ENCODE measurements at places on chromosomes 2 and 18.

GRCh38 chr2:161419638-161420190 lies 3.6 kb downstream of the TBR1 start:
- DNase-seq: no peak

GRCh38 chr2:217530392-217531090 lies 472.3 kb downstream of the TNS1 start:
- DNase-seq: no peak

DNA sequence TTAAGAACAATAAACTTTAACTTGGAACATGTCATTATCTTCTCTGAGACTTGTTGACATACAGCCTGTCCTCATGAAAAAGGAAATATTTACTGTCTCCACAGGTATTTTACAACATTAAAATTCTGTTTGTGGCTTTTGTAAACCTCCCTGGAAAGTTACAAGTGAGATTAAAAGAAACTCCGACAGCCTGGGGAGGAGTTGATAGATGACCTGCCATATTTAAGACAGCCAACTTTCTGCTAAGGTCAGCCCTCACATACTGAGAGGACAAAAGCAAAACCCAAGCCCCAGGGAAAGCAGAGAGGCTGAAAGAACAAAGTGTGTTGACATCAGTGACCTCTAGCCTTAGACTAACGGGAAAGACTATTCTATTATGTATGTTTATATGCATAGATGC lies 350.2 kb downstream of the RIT2 start:
- no peak for DNase-seq

GRCh38 chr2:57376985-57377384 lies 669.6 kb upstream of the VRK2 start:
- no peak for DNase-seq

DNA sequence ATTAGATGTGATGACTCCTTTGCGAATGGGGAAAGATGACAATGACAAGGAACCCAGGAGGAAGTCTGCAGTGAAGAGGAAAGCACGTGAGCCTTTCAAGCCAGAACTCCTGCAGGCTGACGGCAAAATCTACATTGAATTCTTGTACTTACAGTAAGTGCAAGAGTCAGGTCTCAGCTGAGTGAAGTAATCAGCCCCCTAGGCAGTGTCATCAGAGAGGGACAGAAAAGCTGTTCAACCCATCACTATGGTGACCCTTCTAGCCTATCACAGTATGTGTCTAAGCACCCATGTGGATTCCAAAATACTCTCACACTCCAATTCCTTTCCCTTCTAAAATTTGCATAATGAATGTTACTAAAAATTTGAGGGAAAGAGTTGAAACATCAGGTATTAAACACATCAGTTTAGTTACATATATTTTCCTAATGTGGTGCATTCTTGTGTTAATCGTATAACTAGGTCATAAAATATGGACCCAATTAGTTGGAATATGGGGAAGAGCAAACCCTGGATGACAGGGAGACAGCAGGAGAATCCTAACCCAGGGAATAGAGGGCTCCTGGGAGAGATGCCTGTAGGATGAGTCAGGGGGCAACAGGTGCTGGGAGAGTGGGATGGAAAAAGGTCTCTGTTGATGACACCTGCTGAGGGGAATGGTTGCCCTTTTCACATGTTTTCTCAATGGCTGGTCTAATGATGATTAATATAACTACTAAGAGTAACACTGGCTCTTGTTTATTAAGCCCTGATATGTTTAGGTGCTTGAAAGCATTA lies 39.5 kb downstream of the VWC2L start:
- no peak for DNase-seq

DNA sequence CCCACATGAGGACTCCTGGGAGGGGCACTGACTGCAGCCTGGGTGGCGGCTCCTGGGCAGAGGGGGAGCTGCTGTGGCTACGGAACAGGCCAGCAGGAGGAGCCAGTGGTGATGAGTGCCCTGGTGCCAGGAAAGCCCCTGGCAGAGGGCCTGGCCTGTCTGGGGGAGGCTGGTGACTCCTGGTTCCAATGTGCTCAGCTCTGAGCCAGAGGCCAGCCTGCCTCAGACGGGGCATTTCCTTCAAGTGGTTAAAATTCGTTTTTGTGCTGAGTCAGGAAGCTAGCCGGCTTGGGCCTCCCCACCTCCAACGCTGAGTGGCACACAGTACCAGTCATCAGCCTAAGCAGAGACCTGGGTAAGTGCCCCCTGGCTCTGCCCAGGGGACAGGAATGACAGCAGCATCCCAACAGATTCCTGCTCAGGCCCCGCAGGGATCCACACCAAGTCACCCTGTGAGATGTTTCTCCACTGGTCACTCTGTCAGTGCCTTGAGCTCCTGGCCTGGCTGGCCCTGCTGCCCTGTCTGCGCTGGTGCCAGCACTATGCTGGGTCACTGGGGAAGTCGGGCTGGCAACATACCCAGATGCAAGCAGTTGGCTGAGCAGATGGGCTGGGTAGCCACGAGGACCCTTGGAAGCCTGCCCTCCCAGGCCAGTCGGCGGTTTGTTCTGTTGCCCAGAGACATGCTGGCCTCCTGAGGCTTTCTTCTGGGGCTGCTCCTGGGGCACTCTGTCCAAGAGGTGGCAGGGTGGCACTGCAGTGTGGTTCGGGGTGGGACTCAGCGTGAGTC lies 7.1 kb upstream of the KLF11 start:
- no peak for DNase-seq

DNA sequence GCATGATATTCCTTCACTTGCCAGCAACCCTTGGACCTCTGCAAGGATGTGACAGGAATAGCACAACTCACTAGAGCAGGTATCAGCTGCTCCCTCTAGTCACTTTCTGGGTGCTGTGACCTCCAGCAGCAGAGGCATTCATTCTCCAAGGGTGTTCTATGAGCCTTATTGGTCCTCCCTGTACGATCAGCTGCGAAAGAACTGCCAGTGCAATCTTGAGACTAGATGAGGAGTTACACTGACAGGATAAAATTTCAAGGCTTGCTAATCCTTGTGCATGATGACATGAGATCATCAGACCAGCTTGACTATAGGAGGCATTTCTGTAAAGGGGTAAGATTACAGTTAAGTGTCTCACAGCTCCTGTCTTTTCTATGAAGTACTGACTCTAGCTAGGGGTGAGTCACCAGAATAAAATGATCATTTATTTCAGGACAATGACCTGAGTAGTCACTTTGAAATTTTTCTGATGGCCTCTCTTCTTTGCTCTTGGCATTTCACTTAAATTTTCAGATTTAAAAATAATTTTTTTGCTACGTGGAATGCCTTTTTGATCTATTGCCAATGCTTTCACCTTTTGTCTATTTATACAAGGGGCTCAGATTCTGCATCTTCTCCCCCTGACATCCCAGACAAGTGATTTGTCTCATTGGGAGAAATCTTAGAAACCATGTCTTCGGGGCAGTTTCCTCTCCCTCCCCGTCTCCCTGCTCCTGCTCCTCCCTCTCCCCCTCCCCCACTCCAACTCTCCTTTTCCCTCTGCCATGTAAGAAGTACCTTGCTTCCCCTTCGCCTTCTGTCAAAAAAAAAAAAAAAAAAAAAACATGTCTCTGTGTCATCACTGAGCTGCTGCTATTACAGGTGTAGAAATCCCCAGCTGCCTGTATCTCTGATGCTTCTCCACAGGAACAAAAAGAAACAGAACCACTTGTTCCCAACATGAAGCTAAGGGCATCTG lies 49.2 kb upstream of the FRZB start:
- no peak for DNase-seq

- no peak for DNase-seq
These were observed 172.9 kb upstream of the SIX3 start for GRCh38 chr2:44768438-44769236.

DNA sequence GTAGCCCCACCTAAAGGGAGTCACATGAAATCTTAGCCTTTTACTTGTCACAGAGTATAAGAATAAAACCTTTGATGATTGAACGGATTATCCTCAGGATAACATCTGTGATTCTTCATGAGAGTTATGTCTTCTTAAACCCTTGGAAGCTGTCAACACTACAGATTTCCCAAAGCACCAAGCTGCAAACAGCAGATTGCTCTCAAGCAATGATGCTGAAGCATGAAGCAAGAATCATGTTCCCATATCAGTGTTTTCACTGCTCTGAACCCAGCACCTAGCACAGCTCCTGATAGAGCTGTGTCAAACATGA lies 47.6 kb upstream of the CELF4 start:
- DNase-seq: no peak

DNA sequence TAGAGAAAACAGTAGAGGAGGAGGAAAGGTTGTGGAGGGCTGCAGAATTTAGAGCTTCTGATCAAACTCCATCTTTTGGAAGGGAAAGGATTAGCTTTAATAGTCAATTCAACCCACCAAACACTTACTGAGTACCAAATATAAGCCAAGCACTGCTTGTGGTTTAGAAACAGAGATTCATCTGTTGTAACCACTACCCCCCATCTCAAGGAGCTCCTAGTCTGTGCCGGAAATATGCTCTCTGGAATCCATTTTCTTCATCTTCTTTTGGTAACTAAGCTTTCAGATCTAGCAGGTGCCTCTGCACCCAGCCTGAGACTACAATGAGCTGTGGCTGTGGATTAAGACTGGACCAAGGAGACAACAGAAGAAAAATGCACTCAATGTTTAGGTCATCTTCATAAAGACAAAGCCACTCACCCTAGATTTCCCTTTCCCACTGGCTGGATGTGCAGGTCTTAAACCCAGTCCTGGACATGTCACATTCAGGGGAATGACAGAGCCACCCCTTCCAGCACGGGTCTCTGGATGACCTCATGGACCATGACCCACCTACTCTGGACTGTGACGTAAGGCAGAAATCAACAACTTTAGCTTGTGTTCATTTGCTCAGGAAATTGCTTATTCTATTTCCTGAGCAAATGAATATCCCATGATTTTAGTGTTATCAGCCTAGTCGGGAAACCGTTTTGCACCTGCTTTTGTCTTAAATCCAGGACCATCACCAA lies 52.9 kb downstream of the EPB41L3 start:
- no peak for DNase-seq

DNA sequence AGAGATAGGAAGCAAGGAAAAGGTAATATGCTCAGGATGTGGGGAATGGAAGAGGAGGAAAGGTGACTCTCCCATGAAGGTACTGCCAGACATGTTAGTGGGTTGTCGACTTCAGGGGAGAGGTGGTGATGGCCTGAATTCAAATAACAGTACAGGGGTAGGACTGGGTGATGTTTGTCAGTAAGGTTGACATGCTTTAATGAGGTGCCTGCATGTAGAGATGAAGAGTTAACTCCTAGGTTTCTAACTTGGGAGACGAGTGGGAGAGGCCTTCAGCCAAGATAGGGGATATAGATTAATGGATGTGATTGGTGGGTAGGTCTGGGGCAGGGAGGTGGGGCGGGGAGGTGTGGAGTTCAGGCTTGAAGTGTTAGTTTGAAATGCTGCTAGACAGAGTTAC lies 2.6 kb downstream of the NAPG start:
- DNase-seq: no peak

DNA sequence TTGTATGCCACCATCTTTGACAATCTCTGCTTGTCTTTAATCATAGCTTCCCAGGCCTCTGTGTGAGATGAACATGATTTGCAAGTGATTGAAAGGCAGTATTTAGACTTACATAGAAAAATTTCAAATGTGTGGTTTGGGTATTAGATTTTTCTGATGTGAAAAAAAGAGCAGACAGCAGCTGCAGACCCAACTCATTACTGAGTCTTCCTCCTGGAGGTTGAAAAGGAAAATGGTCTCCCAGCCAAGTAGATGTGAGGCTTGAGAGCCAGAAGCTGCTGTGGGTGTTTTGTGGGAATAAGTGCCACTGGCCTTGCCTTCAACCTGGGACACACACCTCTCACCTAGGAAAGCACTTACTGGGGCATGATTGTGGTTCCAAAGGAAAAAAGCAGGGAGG lies 92.5 kb downstream of the KCTD18 start:
- no peak for DNase-seq

DNA sequence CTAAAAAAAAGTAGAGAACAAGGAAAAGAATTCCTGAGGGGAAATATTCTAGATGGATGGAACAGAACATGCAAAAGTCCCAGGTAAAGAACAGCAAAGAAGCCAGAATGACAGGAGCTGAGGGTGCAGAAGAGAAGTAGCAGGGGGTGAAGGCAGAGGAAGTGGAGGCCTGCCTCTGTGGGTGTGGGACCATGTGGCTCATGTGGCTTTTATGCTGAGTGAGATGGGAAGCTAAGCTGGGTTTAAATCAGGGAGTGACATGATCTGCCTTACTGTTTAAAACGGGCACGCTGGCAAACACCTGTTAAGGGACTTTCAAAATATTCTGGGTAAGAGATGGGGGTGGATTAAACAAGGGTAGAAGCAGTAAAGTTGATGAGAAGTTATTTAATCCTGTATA lies 40.0 kb downstream of the GKN2 start:
- peak; percentile 8 for DNase-seq
